Muscle of back (tissue), 13 donors: ENCODE measurements at places on chromosomes 5 and 9.

DNA sequence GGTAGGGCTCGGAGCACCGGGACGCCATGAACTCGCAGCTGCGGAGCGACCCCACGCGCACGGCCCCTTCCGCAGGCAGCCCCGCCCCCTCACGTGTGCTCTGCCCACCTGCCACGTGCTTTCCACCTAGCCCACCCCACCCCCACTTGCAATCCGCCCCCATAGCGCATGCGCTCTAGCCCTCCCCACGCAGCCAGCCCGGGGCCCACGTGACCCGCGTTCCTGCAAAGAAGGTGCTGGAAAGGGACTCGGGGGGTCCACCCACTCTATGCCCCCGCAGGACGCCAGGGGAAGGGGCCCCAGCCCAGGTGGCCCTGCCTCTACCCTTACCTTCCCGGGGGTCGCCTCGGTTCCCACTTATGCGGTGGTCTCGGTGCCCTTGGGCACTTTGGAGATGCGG lies at the start of gene SOHLH1:
TSS of gene SOHLH1 (minus strand) at position 42 of the 400 bp plus-strand sequence. CDS start at position 28, 14 bp downstream.
- no peak for DNase-seq

DNA sequence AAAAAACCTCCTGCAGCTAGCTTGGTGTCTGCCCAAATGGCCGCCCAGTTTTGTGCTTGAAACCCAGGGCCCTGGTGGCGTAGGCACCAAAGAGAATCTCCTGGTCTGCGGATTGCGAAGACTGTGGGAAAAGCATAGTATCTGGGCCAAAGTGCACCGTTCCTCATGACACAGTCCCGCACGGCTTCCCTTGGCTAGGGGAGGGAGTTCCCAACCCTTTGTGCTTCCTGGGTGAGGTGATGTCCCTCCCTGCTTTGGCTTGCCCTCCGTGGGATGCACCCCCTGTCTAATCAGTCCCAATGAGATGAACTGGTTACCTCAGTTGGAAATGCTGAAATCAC lies 83.0 kb upstream of the JAK2 start:
- no peak for DNase-seq

GRCh38 chr9:132059361-132059760 lies 20.3 kb downstream of the MED27 start:
- DNase-seq, result no peak

DNA sequence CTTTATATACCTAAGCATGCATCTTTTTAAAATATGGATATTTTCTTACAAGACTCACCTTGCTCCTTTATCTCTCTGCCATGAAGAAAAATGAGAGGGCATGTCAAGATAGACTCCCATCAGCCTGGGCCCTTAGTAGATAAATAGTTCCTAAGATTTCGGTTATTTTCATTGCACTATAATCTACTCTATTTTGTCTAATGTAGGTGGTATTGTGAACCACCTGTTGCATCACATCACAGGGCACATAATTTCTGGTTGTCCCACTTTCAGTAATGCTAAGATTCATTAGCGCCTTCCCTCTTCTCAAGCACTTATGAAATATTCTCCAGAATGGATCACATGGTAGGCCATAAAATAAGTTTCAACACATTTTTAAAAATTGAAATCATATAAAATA lies 202.5 kb upstream of the ADRA1B start:
- DNase-seq, result no peak
